Kidney (tissue), 22 donors: ENCODE measurements at places on chromosomes 11 and 22.

- DNase-seq, result no peak
Measured at GRCh38 chr11:3859373-3859881, 4.0 kb downstream of the STIM1 start.

DNA sequence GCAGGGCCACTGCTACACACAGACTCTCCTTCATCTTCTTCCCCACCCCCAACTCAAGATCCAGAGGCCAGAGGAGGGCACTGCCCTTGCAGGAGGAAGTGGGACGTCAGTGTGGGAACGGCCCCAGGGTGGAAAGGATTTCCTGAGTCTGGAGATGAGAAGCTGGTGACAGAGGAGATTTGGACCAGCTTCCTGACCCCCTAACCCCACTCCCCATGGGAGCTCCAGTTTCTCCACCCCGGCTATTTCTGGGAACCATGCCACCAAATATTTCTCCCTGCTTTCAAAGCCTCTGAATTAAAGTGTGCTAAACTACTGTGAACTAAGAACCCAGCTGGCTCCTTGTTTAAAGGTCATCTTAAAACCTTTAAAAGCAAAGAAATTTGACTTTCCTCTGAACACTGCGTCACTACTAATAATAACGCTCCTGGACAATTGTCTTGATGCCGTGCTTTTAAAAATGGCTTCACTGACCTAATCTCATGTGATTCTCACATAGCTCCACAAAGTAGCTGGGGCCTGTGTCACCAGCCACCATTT lies 46.6 kb downstream of the CWC15 start:
- peak; percentile 95 for DNase-seq

DNA sequence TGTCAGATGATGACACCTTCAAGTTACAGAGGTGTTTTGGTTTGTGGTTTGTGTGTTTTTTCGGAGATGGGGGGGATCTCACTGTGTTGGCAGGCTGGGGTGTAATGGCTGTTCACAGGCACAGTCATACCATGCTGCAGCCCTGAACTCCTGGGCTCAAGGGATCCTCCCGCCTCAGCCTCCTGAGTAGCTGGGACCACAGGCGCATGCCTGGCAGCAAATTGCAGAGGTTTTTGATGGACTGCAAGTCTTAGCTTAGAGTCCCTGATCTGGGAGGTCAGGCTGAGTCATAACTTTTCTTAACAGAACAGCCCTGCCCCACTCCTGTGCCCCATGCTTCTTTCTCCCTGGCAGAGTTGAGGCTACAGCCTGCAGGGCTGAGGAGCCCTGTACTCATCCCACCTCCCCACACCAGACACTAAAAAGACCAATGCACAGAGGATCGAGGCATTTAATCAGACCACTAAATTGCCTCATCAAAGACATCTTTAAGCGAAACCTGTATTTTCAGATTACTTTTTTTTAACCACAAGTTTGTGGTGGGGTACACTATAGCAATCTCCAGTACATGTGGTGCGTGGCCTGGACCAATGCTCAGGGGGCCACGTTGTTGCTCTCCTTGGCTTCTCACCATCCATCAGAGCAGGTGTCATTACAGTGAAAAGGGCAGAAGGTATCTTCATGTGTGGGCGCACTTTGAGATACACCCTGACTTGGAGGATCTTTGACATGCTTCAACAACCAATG lies 17.1 kb upstream of the ADORA2A start:
- no peak for DNase-seq

DNA sequence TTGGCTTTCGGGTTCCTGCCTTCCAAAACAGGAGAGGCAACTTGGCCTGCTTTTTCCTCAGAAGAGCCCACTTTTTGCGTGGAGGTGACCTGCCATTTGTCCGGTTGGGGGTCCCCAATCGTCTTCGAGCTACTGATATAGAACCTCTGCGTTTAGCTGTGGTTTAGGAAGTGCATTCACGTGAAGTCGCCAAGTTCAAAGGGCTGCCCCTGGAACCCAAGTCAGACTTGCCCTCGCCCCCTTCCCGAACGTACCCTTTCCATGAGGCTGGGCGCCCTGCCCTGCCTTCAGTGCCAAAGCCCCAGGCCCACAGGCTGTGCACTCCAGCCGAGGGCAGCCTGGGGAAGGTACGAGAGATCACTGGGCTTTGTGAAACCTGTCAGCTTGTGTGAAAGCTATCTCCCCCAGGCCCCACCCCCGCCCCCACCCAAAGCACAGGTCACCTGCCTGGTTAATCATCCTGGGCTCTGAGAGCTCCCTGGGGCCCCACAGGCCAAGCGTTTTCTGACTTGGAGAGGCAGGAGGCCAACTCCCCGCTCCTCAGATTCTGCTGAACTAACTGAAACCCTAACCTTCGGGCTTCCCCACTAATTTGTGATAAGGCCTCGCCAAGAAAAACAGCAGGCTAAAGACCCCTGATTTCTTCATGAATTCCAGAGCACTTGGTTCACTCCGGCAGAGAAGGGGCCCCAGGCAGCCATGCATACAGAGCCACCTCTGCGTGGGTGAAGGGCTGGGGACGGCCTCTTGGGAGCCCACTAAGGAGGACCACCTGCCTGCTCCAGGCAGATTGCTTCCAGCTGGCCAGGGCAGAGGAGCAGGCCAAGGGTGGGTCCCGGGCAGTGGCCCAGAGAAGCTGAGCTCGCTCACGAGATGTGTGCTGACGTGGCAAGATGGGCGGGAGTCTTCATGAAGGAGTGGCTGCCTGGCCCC lies 25.8 kb upstream of the KCNQ1OT1 start:
- DNase-seq, result peak; percentile 88

- DNase-seq, result no peak
Measured at GRCh38 chr11:31529701-31530100, 20.1 kb downstream of the ELP4 start.

- DNase-seq, result no peak
Measured at GRCh38 chr11:123308077-123308476, 113.0 kb upstream of the CLMP start.

- peak; percentile 22 for DNase-seq
Measured at GRCh38 chr11:92528001-92528400, 303.4 kb downstream of the FAT3 start.

DNA sequence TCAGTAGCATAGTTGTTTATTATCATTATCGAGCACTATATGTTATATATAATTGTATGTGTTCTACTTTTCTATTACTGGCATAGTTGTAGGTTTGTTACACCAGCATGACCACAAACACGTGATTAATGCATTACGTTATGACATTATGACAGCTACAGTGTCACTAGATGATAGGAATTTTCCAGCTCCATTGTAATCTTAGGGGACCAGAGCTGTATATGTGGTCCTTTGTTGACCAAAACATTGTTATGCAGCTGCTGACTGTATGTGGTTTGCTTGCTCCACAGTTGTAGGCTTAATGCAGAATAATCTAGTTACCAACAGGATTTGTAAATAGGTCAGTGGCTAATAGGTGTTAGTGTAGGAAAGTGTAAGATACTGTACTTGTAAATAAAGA lies 66.1 kb downstream of the HSD17B12 start:
- DNase-seq, result no peak

DNA sequence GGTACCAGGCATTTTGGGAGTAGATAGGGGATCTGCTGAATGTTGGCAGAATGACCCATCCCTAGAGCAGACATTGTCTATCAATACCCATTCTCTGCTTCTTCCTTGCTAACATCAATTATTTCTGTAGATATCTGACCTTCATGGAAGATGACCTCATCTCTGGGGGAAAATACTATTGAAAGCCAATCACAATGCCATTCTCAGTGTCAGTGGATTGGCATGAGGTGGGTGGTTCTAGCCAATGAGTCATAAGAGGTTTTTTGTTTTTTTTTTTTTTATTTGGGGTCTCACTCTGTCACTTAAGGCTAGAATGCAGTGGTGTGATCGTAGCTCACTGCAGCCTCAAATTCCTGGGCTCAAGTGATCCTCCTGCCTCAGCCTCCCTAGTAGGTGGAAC lies 42.5 kb downstream of the SNX19 start:
- no peak for DNase-seq

DNA sequence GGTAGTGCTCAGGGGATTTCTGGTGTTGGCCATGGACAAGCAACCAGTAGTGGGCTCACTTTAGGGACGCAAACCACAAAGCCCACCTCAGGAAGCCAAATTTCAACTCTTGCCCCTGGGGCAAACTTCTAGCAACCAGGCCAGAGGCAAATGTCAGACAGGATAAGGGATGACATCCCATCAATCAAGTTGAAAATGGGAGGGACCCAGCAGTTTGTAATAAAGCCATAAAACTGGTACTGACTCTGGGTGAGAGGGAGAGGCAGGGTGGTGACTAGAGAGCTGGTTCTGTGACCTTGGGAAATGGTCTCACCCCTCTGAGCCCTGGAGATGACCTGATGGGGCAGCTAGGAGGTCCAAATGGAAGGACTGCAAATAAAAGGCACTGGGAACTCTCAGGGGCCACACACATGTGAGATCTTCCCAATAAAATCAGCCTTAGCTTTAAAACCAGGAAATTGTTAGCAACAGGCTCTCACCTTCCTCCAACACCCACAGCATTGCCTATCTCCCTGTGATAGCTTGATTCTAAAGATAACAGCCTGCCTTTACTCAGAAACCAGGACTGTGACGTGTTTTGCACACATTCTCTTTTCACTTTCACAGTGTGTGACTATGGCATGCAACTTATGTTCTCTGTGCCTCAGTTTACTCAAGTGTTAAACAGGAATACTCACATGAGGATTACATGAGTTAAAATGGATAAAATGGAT lies 6.4 kb upstream of the TBC1D10A start:
- no peak for DNase-seq

DNA sequence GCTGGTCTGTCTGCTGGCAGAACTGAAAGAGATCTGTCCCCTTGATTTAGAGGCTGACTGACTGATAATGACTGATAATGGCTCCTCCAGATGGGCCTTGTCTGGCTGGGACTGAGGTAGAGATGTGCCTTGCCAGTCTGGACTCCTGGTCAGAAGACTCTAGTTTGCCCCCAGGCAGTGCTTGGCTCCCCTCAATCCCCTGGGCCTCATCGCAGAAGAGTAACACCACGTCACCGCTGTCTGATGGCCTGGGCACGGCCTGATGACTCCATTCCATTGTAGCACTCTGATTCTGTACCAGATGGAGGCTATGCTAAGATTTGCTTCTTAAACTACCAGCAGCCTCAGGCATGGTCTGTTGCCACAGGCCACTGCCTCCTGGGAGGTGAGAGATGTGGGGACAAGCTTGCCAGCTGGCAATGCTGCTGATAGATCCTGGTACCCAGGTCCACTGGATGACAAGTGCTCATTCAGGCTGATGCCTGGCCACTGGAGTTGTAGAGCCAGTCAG lies 19.1 kb downstream of the CYB5R2 start:
- no peak for DNase-seq

DNA sequence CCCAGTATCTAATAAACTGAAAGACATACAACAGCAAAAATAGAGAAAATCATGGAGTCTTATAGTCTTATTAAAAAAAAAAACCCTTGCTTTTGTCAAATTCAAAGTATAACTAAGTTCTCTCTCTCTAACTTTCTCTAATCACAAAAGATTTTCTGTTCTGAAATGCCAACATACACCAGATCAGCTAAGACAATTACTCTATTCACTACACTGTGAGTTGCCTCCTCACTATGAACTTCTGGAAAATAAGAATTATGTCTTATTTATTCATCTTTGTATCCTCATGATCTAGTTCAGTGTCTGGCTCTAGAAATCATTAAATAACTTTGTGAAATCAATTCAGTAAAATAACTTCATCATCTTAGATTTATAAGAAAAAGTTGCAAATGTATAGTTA lies 12.7 kb downstream of the FAM76B start:
- DNase-seq, result no peak

GRCh38 chr22:42292732-42293520 lies 22.5 kb upstream of the TCF20 start:
- DNase-seq, result no peak

GRCh38 chr22:46844606-46845210 lies 82.3 kb downstream of the TBC1D22A start:
- DNase-seq, result no peak

GRCh38 chr22:50245214-50246072 lies 620 bp upstream of the TUBGCP6 start:
- no peak for DNase-seq

GRCh38 chr11:62689421-62690183 lies at the start of gene LRRN4CL:
Gene LRRN4CL (minus strand): TSS chr11:62689530. CDS start chr11:62688508, 1,022 bp downstream.
- no peak for DNase-seq

DNA sequence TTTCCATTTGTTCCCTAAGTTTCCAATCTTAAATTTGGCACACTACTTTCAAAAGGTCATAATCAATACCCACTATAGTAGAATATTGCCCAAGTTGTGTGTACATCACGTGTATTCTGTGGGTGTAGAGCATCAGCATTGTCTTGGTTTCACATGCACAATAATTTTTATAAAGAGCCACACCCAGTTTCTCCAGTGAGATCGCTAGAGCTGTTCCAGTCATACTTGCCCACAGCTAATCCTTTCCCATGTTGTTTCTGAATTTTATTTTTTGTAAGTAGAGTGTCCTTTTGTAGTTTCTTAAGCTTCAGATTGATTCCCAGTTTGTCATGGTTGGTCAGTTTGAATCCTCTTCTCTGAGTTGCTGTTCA lies 13.7 kb downstream of the FAM118B start:
- no peak for DNase-seq

GRCh38 chr11:72947229-72947628 lies 133.0 kb downstream of the ATG16L2 start:
- DNase-seq, result no peak

- DNase-seq, result peak; percentile 79
Measured at GRCh38 chr11:132022733-132023478, 652.5 kb downstream of the NTM start.

- DNase-seq, result peak; percentile 18
Measured at GRCh38 chr22:49568751-49569285, 258.9 kb downstream of the BRD1 start.

DNA sequence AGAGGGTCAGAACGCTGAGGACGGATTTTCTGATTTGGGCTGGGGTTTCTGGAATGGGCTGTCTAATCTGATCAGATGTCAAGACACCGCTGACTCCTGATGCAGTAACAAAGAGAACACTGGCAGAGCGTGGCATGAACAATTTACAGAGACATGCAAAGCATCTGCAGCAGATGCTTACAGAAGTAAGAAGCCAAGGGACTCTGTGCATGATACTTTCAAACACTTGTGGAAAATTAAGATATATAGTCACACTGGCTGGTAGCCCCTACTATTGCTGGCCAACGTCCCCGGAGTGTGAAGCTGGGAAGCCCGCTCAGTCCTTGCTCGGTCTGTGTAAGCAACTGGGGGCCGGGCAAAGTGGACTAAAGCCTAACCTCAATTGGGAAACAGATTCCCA lies 903.7 kb downstream of the BRD1 start:
- no peak for DNase-seq

- no peak for DNase-seq
Measured at GRCh38 chr11:34464591-34465051, 25.9 kb downstream of the CAT start.
